ENCODE measurements at places on chromosomes 5 and 9.

GRCh38 chr5:169805527-169805934, 168.5 kb downstream of the DOCK2 start:
- DNase-seq = peak; percentile 43

DNA sequence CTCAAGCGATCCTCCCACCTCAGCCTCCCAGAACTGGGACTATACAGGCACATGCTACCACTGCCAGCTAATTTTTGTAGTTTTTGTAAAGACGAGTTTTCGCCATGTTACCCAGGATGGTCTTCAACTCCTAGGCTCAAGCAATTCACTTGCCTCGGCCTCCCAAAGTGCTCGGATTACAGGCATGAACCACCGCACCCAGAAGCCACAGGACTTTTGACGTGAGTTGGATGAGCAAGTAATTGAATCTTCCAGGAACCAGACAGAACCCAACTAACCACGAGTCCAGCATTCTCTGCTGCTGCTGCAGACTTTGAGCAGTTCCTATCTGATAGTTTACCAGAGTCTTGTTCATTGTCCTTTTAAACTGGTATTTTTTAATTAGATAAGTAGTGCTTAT, 9.6 kb upstream of the ATP6V0E1 start:
- no peak for DNase-seq

GRCh38 chr5:27473307-27474046, 435.1 kb upstream of the CDH9 start:
- DNase-seq = no peak

GRCh38 chr9:1366276-1366675, 316.1 kb downstream of the DMRT2 start:
- DNase-seq = no peak

- no peak for DNase-seq
Measured at GRCh38 chr5:111070272-111071134, 1.0 kb upstream of the TSLP start.

DNA sequence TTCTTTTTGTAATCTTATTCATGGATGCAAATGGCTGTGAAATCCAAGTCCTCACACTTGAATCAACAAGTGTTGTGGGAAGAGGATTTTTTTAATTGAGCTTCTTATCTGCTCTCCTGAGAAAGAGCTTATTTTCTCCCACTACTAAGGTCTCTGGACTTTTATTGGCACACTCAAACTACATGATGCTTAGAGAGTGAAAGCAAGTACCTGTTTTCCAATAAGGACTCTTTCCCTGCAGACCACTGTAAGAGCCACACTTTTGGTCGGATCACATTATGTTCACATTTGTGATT, 546.4 kb upstream of the ARRDC3 start:
- DNase-seq = no peak

- no peak for DNase-seq
Measured at GRCh38 chr9:38339087-38339486, 53.4 kb upstream of the ALDH1B1 start.

DNA sequence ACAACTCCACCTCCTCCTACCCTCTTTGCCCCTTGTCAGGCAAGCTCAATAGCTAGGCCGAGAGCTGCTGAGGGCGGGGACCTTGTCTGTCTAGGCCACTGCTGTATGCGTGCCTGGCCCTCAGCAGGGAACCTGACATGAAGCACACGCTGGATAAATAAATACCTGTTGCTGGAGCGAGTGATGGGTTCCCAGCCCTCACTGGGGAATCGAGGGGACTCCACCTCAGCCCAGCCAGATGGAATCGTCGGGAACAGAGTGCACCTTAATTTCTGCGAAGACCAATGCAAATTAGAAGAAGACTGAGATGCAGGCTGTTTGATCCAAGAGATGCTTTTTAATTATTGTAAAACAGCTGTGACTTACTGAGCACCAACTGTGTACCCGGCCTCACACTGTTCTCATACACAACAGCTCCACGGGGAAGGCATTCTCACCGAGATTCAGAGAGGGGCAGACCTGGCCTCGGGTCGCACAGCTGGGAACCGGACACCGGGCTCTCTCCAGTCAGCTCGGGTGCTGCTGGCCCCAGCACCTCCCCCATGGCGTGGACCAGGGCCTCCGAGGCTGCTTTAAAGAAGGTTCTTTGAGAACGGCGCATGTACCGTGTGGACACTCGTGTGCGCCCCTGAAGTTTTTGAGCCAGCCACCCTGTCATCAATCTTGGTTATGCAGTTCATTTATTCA, 109.7 kb upstream of the IER5L start:
- no peak for DNase-seq

DNA sequence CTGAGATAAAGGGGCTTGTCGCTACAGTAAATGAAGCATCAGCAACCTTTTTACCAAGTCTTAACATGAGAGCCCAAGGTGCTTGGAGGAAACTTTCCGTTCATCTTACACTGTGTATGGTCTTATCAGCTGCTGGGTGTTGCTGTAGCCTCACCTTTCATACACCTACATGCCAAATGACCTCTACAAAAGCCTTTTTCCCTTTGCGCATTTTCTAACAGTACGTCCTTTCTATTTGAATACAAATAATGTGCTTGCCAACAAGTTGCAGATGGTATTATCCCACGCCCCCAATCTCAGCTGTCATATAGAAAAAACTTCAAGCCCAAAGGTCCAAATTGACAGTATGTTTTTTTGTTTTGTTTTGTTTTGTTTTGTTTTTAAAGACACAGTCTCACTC, 96.9 kb downstream of the BNC2 start:
- DNase-seq = no peak

DNA sequence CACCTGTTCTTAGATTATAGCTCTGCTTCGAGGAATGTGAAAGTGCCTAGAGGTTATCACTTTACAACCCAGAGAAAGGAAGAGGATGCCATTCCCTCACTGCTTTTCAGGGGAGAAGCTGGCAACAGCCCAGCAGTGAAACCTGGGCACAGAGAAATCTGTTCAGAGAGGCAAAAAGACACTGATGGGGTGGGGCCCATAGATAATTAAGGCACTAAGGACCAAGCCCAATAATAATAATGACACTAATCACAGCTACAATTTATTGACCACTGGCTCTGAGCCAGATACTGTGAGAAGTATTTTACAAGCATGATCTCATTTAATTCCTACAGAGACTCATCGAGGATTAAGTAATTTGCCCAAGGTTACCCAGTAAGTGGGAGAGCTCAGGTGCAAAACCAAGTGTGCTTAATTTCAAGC, 168.3 kb downstream of the PIK3R1 start:
- DNase-seq = no peak

DNA sequence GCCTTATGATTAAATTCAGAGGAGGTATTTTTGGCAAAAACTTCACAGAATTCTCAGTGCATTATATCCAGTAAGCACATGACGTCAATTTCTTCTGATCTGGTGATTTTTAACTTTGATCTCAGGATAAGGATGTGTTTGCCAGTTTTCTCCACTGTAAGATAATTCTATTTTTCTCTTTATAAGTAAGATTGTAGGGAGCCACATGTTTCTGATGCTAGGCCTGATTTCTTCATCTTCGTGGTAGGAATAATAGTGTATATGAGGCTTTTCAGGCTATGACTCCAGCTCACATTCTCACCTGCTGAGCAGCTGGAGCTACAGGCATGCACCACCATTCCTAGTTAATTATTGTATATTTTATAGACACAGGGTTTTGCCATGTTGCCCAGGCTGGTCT, 32.1 kb upstream of the LMNB1 start:
- no peak for DNase-seq

DNA sequence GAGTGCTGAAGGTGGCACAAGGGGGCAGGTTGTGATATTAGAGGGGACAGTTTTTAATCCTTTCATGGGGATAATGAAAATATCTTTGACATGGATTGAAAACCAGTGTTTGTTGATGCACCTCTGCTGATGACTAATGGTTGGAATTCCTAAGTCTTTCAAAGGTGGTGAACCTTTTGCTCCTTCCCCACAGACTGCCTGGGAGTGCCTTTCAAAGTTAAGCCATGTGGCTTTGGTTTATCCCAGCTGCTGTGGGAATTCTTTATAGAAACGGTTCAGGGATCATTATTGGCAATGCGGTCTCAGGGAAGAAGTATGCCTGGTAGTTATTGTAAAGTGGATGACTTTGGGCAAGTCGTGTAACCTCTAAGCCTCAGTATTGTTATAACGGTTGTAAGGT, 45.7 kb downstream of the PIP5K1B start:
- DNase-seq = no peak

DNA sequence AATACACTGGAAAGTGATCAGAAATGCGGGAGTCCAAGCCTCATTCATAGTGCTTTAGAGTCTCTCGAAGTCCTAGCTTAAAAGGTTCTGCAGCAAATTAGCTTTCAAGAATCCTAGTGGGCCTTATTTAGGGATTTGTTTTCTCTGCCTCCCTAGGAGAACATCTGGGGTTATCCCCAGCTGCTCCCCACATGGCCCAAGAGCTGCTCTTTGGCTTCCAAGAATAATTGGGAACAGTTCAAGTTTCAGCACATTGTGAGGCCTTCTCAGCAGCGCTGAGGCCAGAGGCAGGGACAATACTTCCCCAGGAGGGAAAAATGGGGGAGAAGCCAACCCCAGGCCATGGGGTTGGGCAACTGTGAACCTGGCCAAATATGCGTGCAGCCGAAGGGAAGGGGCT, 108.7 kb downstream of the LIFR start:
- DNase-seq = no peak

DNA sequence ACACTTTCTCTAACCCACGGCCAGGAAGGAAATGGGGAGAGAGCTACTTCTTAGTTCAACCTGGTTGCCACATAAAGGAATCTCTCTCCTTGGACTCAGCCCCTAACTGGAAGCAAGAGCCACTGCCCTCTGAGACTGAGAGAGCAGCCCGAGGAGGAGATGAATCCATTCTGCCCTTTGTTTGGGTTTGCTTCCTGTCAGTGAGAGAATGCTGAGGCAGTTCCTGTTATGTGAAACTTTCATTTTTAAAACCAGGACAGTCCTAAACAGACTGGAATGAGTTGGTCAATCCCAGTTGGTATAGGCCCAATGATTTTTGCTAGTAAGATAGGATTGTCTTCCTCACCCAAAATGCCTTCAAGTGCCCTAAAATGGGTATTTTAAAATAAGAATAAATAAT, 205.1 kb downstream of the NTRK2 start:
- DNase-seq = no peak

- DNase-seq = no peak
Measured at GRCh38 chr5:36607838-36608783, 1.7 kb downstream of the SLC1A3 start.

GRCh38 chr5:80759866-80760577, 105.2 kb upstream of the DHFR start:
- no peak for DNase-seq

GRCh38 chr9:105373723-105374122, 74.1 kb upstream of the FSD1L start:
- no peak for DNase-seq

DNA sequence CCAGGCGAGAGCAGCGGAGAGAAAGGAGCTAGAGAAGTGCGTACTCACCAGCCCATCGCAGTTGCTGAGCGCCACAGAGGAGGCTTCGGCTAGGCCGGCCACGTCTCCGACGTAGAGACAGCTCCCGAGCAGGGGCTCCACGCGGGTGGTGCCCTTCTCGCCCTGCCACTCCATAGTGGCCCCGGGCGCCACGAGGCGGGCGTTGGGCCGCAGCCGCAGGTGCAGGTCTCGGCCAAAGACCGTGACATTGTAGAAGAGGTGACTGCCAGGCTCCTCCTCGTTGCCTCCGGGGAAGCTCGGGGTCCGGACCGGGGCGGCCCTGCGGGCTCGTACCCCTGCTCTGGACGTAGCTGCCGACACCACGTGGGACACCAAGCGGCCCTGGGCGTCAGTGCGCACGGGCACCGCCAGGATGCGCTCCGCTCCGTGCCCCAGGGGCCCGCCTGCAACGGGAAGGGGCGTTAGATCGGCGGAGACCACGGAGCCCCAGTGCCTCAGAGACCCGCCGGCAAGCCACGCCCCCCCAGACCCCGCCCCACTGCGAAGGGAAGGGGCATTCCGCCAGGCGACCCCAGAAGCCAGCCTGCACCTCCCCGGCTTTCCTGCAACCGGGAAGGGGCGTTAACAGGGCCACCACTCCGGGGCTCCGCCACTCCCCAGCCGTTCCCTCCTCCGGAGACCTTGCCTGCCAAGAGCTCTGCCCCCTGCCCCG, 1.4 kb downstream of the ADAMTS2 start:
- no peak for DNase-seq

GRCh38 chr9:12702160-12702758, 9.1 kb downstream of the TYRP1 start:
- DNase-seq = no peak

- no peak for DNase-seq
Measured at GRCh38 chr9:22052376-22052945, 43.4 kb upstream of the CDKN2B start.

GRCh38 chr5:92081958-92082712, 699.0 kb upstream of the ARRDC3 start:
- DNase-seq = no peak

DNA sequence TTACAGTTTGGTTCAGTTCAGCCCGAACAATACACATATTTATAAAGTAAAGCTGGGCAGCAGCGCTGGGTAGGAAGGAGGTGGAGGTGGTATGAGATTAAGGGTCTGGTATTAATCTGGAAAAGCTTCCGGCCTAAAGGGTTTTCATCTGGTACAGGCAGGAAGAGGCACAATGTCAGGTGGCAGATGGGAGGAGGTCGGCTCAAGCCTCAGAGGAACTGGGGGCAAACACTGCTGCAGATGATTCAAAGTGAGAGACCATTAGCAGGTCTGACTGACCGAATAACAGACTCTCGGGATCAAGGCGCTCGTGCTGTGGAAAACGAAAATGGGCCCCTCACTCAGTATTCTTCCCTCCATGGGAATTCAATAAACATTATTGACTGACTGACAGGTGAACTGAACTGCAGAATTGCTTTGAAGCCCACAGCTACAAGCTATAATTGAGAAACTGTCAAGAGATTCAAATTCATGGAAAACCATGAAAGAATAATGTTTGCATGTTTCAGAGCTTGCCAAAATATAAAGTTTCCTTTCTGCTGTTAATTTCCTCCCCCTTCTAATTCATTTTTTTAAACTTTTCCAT, 75.3 kb downstream of the TMEM167A start:
- DNase-seq = no peak

DNA sequence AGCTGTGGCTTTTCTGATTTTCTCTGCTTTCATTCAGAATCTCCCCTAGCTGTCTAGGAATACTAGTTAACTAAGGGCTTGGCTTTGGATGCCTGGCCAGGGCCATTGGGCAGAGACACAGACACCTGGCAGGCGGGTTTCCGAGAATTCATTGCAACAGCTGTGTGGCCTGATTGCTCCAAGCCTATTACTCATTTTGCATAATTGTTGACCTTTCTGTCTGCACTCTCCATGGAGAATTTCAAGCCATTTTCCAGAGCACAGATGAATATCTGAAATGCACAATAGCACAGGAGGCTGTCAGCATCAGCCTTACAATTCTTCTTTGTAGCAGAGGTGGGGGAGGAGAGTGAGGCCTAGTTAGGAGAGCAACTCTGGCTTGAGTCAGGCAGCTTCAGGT, 310.5 kb downstream of the DMAC1 start:
- DNase-seq = no peak

DNA sequence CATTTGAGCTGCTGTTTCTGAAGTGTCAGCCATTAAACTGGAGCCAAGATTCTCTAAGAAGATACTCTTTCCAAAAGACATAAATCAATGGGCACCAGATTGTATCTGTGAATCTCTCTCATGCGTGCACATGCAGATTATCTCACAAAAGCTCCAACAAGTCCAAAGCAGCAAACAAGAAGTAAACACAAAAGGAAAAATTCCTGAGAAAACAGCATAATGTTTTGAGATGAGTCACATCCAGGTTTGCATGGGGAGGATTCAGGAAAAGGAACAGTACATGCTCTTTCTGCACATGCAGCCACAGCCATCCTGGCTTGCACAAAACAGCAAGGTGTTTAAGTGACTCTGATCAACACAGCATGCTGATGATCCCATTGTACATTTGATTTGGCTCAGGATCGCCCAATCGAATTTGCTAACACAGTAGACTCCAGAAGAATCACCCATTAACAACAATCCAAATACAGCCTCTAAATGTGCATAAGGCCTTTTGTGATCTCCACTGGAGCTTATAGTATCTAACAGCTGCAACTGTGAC, 143.1 kb downstream of the ELAVL2 start:
- no peak for DNase-seq
